ENCODE measurements at places on chromosomes 12 and 14. TPM values are rescaled to one million over a fixed set of nuclear protein-coding genes. Genes with fewer than 3 reads are reported as not detected.

DNA sequence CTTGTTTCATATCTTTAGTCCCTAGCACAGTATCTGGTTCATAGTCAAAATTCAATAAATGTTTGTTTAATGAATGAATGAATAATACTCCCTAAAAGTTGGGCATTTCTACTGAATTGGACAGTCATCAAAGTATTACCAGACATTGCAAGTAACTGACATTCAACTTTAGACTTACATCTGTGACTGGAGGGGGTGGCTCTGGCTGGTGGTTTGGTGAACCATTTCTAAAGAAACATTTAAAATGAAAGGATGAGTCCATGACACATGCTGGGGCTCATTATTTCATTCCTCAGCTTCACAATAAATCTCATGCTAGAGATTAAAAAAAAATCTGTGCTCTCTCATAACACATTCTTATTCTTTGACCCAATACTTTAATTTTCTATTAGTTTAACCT, 20.6 kb upstream of the CSRNP2 start:
- no peak for DNase-seq

GRCh38 chr14:73944432-73945158, 5.3 kb downstream of the FAM161B start:
- no peak for DNase-seq

- DNase-seq: no peak
Observed at GRCh38 chr12:107207931-107208525, 114.7 kb upstream of the CRY1 start.

- DNase-seq: no peak
Observed at GRCh38 chr12:123532808-123533649, 490 bp downstream of the RILPL1 start.

GRCh38 chr12:93237235-93237915, 140.3 kb upstream of the NUDT4 start:
- no peak for DNase-seq

- no peak for DNase-seq
Observed at GRCh38 chr14:34164162-34164864, 213.4 kb upstream of the EGLN3 start.

The NACA gene
- total RNA-seq: 592 TPM

The MLEC gene
- 178 TPM for total RNA-seq

The SRRM4 gene
- total RNA-seq: 0.05 TPM

The MANSC1 gene
- 30.1 TPM for total RNA-seq
